ENCODE measurements at places on chromosomes 2 and 18. TPM values are rescaled to one million over a fixed set of nuclear protein-coding genes. Genes with fewer than 3 reads are reported as not detected.

ALPG gene
- not detected for total RNA-seq

GPR17 gene
- not detected for total RNA-seq

UBR3 gene
- 51.0 TPM for total RNA-seq

MLPH gene
- total RNA-seq: 110 TPM

STEAP3 gene
- 23.6 TPM for total RNA-seq

OTOS gene
- total RNA-seq: not detected

OBSL1 gene
- total RNA-seq: 70.9 TPM

SLC40A1 gene
- total RNA-seq: 9.5 TPM

PLCL1 gene
- total RNA-seq: 1.9 TPM

COPS8 gene
- total RNA-seq: 89.7 TPM

GYPC gene
- total RNA-seq: 82.4 TPM

IL1A gene
- total RNA-seq: 0.12 TPM
